ENCODE measurements at places on chromosomes 11 and 22.

GRCh38 chr11:68261006-68261405 is 10.8 kb downstream of the C11orf24 start:
- DNase-seq = no peak

- DNase-seq = peak; percentile 46
Observed at GRCh38 chr22:40534379-40535188, 101.9 kb downstream of the MRTFA start.

GRCh38 chr22:46241396-46242007 is 8.6 kb downstream of the CDPF1 start:
- no peak for DNase-seq

DNA sequence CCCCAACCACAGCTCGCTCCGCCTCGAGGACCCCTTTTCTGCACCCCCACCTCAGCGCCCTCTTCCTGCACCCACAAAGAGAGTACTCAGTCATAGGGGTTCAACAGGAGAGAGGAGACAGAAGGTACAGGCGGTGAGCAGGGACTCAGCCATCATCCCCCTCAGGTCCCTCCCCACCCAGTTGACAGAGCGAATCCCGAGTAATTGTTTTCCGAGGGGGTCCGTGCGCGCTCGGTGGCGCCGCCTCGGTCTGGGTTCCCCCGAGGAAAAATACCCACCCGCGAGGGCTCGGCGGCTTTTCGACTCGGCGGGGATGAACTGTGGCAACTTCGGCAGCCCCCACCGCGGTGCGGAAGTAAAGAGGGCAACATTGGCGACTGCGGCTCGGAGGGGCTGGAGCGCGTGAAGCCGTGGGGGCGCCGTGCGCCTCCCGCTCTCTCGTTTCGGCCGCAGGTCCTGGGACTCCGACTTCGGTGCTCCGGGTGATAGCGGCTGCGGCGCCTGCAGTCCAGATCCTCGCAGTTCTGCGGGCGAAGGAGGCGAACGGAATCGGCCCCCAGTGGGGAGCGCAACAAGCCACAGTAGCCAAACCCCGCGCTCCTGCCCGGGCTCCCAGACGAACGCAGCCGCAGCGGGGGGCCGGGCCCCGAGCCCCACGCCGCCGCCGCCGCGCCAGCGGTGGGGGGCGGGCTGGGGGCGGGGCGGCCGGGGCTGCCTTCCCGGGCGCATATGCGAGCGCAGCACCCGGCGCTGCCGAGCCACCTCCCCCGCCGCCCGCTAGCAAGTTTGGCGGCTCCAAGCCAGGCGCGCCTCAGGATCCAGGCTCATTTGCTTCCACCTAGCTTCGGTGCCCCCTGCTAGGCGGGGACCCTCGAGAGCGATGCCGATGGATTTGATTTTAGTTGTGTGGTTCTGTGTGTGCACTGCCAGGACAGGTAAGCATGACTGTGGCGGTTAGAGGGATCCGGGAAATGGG is at the start of gene NELL1:
NELL1 (plus strand) TSS at position 743 of the 976 bp plus-strand sequence.
- DNase-seq = peak; percentile 24

DNA sequence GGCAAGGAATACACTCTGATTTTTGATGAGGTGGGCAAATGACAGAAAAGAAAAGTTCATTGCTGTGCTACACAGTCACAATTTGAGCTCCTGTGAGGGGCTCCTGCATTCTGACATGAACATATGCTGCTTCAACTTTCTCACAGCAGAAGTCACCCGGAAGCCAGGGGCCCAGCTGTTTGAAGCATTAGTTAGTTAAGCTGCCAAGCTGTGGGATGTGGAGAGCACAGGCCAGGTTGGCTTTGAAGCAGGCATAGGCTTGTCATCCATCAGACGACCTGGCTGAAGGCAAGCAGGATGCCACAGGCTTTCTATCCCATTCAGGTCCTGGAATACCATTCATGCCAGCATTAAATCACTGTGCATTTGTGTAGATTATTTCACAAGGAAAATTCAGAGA is 63.1 kb downstream of the MTNR1B start:
- peak; percentile 72 for DNase-seq

DNA sequence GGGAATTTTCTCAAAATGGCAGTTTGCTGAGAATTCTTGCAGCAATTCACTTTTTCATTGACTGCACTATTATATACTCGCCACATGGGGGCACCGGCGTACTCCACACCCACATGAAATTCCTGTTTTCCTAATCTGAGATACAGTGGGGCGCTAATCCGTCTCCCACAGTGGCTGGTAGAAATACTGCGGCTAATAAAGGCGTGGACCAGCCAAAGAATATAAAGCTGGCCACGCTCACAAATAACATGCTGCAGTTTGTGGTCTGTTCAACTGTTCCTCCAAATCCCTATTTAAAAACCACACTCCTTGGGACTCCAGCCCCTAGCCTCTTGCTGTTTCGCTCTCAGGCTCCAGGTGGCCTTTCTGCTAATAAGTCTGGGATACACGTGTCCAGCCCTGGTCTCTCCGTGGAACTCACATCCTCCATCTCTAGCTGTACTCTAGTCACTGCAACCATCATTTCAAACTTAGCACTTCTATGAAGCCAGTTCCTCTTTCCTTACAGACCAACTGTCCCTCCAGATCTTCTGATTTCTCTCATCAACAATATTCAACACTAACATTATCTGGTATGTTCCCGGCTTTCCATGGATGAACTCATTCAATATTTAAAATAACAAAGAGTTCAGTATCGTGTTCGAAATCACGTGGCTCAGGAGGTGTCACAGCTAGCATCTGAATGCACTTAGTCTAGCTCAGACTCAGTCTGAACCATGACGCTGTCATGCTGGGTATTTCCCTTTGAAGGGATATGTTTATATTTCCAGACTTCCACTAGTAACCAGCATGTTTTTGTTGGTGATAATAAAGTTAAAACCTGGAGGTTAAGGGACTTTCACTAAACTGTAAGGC is 22.0 kb downstream of the TBRG1 start:
- peak; percentile 69 for DNase-seq

- no peak for DNase-seq
Observed at GRCh38 chr11:91265946-91266345, 958.7 kb upstream of the FAT3 start.

DNA sequence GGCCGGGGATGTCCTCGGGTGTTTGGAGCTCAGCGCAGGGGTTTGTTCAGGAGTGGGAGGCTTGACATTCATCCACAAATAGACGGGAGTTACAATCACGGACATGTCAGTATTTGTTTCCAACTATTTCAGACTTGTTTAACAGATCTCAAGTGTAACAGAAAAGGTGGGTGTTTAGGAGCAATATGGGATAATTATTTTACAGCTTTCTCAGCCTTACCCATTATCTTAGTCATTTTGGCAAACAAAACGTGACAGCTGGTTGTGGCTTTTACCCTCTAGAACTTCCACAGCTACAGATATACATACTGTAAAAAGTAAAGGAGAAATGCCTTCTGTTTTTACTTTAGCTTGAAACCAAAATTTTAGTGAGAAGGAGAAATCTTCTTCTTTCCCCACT is 178.7 kb upstream of the TMEM45B start:
- peak; percentile 92 for DNase-seq

DNA sequence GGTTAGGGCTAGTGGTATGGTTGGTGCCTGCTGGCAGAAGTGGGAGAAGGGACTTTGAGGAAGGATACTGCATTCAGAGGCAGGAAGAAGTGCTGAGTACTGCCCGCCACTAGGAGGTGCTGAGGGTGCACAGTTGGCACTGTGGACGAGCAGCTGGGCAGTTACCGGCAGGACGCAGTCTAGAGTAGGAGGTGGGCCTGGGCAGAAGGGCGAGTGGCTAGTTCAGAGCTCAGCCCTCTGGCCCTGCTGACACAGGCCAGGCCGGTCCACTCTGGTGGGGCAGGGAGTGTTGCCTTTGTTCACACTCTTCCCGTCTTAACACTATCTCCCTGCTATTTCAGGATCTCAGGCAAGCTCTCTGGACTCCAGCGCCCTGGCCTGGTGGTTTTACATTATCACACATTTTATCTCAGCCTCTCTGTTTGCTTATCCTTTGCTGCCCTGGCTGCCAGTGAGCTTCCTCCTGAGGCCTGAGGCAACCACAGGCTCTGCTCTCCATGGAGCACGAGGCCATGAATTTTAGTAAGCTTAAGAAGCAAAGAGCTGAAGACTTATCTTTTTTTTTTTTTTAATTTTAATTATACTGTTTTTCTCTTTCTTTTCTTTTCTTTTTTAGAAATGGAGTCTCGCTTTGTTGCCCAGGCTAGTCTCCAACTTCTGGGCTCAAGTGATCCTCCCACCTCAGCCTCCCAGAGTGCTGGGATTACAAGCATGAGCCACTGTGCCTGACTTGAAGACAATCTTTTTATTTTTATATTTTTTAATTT is 26.9 kb downstream of the SNAP29 start:
- peak; percentile 82 for DNase-seq

- no peak for DNase-seq
Observed at GRCh38 chr11:112606656-112607055, 346.0 kb upstream of the PLET1 start.

DNA sequence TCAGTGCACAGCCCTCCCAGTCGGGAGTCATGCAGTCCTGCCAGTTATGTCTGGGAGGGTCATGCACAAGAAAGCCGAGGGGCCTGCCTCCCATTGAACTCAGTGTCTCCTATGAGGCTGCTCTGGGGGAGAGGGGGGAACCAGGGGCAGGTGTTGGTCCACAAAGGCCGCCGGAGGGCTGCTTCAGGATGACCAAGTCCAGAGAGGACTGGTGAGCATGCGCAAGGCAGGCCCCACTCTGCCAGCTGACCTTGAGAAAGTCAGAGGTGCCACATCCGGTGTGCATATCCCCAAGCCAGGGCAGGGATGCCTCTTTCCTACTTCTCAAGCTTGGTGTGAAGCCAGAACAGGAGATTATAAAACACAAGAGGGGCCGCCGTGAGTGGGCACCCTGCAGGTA is 4.4 kb downstream of the SCN4B start:
- no peak for DNase-seq

- peak; percentile 11 for DNase-seq
Observed at GRCh38 chr11:101321222-101321621, 191.6 kb upstream of the PGR start.

DNA sequence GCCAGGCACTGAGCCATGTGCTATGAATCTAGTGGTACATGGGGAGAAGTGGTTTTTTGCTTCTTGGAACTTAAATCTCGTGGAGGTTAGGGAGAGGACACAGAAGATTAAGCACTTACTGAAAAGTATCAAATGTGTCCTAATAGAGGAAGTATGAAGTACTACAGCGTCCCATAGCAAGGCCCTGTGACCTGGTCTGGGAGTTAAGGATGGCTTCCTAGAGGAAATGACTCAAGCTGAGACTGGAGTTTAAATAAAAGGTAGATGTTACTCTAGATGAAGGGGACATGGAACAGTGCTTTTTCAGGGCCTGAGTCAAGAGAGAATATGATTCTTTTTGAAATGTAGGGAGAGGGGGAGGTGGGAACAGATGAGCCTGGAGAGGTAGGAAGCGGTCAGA is 202.9 kb downstream of the GRIK4 start:
- DNase-seq = no peak

DNA sequence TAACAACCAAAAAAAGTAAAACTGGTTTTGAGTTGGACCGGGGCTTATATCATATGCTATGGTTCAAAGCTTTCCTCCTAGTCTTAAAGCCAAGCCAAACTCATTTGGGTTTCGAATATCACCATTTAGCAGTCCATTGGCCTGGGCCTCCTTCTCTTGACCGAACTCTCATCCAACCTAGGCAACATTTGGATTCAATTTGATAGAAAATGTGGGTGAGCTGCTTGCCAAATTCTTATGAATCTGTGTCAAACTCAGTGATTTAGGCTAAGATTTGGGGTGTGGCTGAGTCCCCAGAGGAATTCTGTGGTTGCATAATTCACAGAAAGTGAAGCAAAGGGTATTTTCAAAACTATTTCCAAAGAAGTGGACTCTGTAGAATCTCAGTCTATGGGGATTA is 83.7 kb downstream of the BLID start:
- DNase-seq = no peak

DNA sequence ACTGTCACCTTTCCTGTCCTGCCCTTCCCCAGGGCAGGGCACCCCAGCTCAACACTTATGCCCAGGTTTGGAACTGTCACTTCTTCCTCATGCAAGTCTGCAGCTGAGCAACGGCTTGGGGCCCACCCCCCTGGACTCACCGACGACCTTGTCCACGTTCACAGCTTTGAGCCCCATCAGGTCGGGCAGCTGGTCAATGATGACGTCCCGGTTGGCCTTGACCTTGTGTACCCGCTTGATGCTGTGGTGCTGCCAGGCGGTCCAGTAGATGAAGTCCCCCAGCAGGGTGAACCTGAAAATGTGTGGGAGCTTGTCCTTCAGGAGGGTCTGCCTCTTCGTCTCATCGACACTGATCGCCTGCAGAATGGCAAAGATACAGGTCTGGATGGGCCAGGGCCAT is 135.0 kb downstream of the CRYBB2 start:
- DNase-seq = no peak

DNA sequence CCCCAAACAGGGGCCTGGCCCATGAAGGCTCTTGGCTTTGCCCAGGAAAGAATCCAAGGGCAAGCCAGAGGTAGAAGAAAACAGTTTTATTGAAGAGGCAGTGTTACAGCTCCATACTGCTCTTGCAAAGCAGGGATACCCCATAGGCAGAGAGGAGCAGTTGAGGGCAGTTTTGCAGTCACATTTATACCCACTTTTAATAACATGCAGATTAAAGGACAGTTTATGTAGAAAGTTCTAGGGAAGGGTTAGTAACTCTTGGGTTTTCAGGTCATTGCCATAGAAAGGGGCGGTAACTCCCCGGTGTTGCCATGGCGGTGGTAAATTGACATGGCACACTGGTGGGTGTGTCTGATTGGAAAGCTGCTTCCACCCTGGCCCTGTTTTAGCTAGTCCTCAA is 80.5 kb upstream of the GNAZ start:
- DNase-seq = no peak

GRCh38 chr22:30005213-30005857 is 74.9 kb upstream of the HORMAD2 start:
- peak; percentile 66 for DNase-seq

DNA sequence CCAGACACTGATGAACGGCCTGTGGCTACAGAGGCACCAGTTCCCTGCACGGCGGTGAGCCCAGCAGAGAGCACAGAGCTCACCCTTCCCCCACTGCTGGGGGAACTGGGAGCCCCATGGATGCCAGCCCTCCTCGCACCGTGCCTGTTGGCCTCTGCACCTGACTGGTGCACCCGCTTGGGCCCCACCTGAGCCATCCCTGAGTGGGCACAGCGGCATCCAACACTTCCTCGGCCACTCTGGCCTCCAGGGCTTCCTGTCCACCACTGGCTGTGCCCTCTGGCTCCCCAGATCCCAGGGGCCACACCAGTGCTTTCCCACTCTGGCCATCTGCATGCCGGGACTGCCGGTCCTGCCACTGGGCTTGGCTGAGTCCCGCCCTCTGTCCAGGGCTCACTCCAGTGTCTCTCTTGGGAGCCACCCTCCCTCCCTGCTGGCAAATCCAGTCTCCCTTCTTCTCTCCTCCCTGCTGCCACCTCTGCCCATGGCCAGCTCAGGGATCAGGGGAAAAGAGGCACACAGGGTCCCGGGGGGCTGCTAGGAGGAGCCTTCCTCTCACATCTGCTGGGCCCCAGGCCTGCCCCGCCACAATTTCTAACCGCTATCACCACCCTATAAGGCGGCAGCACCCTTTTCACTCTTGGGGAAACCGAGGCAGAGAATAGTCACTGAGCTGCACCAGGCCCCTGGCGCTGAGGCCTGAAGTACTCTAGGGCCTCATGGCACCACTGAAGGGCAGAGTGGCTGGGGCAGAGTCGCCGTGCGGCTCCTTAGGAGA is 33.0 kb downstream of the GNB1L start:
- no peak for DNase-seq

Measured in epithelial cell of esophagus (primary cell).